ENCODE measurements at places on chromosomes 1 and 21.

DNA sequence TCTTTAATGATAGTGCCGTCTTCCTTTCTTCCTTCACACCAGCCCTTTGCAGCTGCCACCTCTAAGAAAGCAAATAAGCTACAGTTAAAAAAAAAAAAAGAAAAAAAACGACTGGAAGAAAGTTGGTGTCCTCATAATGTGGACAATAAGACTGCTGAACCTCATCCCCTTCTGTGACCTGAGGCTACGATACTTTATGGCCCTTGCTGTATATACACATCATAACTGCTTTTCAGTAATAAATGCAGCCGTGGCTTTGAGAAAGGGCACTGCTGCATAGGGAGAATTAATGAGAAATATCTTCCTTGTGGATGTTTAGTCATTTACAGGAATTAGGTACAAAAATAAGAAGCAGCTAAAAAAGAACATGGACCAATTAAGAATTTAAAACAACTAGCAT, 333.8 kb upstream of the ADGRL2 start:
- no peak for DNase-seq

DNA sequence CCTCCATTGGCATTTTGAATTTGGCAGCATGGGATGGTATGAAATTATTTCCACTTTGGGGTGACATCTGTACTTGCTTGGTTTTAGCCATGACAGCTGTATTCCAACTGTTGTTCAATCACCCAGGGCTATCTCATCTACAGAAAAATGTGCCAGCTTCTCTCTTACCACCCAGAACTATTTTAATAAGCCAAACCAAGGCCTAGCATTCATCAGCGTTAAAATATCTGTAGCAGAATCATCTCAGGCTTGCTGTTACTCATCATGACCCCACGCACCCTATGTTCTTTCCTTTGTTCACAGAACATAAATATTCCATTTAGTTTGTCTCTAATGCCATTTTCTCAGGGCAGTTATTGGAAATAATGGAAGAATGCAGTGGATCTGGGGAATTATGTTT, 49.8 kb downstream of the GIPC2 start:
- no peak for DNase-seq

- DNase-seq: no peak
Measured at GRCh38 chr1:59565611-59566410, 248.9 kb upstream of the HOOK1 start.

- DNase-seq: no peak
Measured at GRCh38 chr1:44616991-44617702, 57.1 kb downstream of the TMEM53 start.

GRCh38 chr1:109838838-109839240, 71.8 kb upstream of the CSF1 start:
- no peak for DNase-seq

- DNase-seq: peak; percentile 17
Measured at GRCh38 chr1:91529856-91530255, 29.2 kb downstream of the CDC7 start.

DNA sequence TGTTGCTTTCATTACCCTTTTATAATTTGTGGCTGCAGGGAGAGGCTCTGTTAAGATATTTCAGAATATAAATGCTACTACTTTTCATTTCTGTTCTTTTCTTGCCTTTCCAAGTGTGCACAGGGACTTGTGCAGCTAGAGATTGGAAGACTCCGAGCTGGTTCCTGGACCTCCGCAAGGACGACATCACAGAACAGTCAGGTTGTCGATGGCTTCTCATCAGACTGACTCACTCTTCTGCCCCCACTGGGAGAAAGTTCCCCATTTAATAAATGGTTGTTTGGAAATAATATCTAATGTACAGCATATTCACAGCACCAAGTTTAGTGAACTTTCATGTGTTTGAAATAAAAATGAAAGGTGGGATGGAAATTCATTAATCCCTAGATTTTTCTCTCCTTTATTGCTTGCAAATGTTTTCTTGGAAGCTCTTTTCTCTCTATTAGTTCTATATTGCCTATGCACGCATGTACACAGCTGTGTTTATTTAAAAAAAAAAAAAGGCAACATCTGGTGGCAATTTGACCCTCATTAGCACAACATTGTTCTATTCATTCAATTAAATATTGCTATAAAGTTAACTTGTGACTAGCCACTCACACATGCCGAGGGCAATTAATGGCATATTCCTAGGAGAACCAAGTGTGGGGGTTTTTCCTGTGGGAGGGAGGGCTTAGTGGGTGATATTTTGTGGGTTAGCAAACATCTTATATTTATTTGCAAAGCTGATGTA, 77.5 kb upstream of the L1TD1 start:
- no peak for DNase-seq

GRCh38 chr21:16535626-16536025, 805.8 kb downstream of the USP25 start:
- no peak for DNase-seq

DNA sequence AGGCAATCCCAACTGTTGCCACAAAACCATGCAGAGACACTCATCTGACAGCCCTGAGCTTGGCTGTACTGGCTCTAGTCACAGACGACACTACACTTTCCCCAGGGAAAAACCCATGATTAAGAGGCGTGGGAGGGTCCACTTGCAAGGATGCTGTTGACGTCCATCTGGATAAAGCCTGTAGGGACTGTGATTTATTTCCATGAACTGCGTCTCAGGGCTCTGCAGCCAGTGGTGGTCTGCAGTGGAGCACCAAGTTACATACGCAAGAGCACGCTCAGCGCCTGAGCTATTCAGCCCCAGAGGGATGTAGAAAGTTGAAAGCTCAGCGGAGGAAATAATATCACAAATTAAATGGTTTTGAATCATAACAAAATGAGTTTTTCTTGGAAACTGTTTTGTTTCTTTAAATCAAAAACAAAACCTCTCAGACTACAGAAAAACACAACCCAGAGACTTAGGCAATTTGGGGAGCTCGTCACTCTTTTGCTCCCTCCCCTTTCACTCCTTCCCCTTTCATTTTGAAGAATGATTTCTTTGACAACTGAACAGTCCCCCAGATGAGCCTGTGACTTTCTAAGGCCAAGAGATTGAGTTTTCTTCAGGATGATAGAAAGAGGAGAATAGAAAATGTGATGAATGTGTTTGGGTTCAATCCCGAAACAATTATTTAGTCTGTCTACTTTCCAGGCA, 71.2 kb downstream of the NGF start:
- no peak for DNase-seq

All from CD4-positive, alpha-beta T cell treated with Interleukin-6 at 100 ng/mL for 8 hours (primary cell).